ENCODE measurements at places on chromosomes 11 and 22. TPM values are rescaled to one million over a fixed set of nuclear protein-coding genes. Genes with fewer than 3 reads are reported as not detected.

The OR6T1 gene
- total RNA-seq, result not detected

DNA sequence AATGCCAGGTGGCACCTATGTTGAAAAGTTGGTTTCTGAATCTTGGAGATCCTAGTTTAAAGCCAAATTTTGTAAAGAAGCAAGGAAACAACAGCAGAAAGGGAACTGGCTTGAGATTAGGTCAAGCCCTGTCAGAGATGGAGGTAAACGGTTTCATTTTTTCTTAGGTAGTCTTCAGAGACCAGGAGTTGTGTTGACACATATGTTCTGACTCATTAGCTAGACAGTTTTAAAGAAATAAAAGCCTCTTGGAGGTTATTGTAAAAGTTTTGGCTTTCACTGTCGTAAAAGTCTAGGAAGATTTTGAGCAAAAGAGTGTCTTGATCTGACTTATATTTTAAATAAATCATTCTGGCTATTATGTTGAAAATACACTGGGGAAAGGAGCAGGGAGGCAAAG is 151.5 kb upstream of the CTSC start:
- H3K4me3 ChIP-seq, result no peak overlapping the region
- no peaks in the 10 kb centered on the region for H3K36me3 ChIP-seq
- H3K27me3 ChIP-seq, result no peaks in the 10 kb centered on the region

The PKP3 gene
- total RNA-seq, result 18.7 TPM

DNA sequence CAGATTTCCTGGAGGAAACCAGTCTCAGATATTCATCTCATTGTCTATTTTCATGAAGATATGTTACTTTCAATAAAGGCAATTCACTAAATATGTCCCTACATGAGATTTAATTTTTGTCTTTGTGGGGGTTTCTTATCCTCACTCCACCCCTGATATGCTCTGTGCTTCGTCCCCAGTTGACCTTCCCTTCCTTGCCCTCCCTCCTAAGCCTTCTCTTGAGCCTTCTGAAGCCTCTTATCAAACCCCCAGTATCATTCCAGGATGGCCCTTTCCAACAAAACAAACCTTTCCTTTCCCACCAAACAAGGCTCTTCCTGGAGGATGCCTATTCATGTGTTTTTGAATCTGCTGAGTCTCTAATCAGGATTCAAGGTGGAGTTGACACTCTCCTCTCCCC is 44.8 kb downstream of the CSNK2A3 start:
- no peaks in the 10 kb centered on the region for H3K4me1 ChIP-seq
- DNase-seq, result no peak
- no peaks in the 10 kb centered on the region for H3K36me3 ChIP-seq
- no peak overlapping the region for H3K4me3 ChIP-seq
- no peaks in the 10 kb centered on the region for H3K27me3 ChIP-seq

DNA sequence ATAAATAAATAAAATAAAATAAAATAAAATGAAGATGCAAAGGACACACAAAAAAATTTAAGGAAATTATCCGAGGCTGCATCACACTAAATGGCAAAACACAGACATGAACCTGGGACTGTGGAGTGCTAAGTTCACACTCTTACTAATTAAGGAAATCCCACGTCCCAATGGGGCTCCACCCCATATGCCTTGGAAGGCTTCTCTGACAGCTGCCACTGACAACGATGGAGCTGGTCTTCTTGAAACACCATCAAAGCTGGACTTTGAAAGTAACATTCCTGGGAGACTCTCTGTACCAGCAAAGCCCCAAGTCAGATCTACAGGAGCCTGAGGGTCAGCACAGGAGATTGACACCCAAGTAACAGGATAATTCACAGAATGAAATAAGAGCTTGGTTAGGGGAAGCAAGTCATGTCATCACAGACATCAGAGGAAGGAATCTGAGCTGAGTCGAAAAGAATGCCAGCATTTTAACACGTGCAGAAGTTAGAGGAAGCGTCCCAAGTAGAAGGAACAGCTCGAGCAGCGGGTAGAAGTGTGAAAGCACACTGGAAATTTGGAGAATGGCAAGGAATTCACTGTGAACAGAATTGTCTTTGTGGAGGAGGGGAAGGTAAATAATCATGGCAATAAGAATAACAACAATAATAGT is 13.8 kb downstream of the TPST2 start:
- H3K27me3 ChIP-seq, result no peaks in the 10 kb centered on the region
- DNase-seq, result no peak
- H3K4me3 ChIP-seq, result no peak overlapping the region
- no peaks in the 10 kb centered on the region for H3K36me3 ChIP-seq
- H3K4me1 ChIP-seq, result peaks cover 64% of the 10 kb centered on the region

- no peak for DNase-seq
- no peaks in the 10 kb centered on the region for H3K4me1 ChIP-seq
- no peak overlapping the region for H3K27ac ChIP-seq
- no peaks in the 10 kb centered on the region for H3K27me3 ChIP-seq
- H3K36me3 ChIP-seq, result no peaks in the 10 kb centered on the region
Measured at GRCh38 chr11:130474637-130475400, 26.4 kb downstream of the ADAMTS15 start.

DNA sequence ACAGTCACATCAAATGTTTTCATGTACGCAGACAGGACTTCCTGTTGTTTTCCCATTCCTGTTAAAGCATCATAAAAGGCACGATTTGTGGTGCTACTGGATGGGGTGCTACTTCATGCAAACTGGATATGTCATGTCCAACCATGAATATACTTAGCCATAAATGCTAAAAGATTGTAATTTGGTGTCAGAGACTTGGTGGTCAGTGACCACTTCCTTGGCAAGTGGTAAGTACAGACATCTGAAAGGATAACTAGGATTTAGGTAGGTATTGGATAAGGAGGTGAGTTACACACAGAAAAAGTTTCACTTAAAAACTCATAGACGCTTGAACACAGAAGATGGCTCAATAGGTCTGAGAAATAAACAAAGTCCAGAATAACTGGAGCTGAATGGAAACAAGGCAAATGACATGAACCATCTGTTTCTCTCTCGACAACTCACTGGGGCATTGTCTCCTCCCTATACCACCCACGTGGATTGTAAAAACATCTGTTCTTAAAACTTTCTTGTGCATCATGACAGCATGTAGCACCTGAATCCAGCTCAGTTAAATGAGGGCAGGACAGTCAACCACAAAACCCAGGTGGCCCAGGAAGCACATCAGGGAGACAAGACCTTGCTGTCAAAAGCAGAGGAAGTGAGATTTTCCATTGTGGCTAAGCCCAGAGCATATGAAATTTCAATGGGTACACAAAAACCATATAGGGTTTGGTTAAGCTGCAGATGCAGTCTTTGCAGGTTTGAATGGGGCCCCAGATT is 22.1 kb upstream of the IGLL5 start:
- no peak for DNase-seq
- no peak overlapping the region for H3K4me3 ChIP-seq
- H3K27me3 ChIP-seq, result peaks cover 100% of the 10 kb centered on the region
- H3K36me3 ChIP-seq, result no peaks in the 10 kb centered on the region
- H3K4me1 ChIP-seq, result no peaks in the 10 kb centered on the region

- no peak for DNase-seq
- peaks cover 19% of the 10 kb centered on the region for H3K27me3 ChIP-seq
- H3K36me3 ChIP-seq, result no peaks in the 10 kb centered on the region
- H3K4me3 ChIP-seq, result peak overlapping the region; percentile 78
- peaks cover 58% of the 10 kb centered on the region for H3K4me1 ChIP-seq
Measured at GRCh38 chr22:39995393-39996252, 869 bp downstream of the FAM83F start.

Measured in GM23338 (cell line).